ENCODE measurements at places on chromosomes 7 and 10.

DNA sequence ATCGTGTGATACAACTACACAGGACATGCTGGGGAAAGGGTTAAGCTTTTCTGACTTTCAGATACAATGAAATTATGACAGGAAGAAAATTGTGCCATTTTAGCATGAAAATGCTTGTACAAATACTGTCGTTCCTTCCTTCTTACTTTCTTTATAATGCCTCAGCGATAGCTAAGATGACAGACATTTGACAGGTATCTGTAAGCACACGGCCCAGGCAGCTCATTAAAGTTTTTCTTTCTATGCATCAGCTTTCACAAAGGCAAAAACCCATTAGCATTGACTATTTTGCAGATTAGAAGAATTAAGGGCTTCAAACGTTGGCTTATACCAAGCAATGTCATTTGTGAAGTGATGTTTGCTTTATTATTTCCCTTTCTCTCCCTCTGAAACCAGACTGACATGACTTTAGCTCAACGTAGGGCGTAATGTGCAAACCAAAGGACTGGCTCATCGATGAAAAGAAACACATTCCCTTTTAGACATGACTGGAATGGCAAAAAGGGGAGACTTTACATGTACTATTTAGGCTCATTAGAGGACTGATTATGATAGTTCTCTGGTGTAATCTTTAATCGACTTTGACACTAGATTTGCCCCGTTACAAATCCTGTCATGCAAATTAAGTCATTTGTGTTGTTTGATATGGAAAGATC lies 258.4 kb upstream of the SP8 start:
- no peak for DNase-seq

DNA sequence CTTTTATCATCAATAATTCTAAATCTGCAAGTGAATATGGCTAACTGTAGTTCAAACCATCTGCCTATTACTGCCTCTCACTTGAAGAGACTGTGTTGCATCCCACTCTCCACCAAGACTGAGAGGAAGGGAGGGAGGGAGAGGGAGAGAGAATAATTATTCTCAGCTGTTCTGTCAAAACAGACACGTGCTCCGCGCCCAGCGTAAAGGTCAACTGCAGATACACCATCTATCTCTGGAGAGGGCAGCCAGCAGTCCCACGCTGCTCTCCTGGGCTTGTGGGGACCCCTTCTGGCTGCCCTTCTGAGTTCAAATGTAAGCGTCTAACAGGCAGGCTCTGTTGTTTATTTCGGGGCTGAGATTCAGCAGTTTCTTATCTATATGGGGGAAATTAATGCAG lies 625.5 kb upstream of the GALNT17 start:
- DNase-seq: no peak

- DNase-seq: no peak
These were observed 36.9 kb downstream of the AKR1B1 start for GRCh38 chr7:134422008-134422407.

DNA sequence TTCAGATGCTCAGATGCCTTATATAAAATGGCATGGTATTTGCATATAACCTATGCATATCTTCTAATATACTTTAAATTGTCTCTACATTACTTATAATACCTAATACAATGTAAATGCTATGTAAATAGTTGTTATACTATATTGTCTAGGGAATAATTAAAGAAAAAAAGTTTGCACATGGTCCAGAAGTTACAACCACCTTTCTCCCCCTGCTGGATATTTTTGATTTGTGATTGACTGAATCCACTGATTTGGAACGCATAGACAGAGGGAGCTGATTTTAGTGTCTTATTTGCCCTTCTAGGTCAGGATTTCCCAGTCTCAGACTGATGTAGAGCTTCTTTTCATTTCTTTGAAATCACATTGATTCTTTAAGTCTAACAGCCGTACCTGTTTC lies 31.8 kb downstream of the MDFIC start:
- no peak for DNase-seq

DNA sequence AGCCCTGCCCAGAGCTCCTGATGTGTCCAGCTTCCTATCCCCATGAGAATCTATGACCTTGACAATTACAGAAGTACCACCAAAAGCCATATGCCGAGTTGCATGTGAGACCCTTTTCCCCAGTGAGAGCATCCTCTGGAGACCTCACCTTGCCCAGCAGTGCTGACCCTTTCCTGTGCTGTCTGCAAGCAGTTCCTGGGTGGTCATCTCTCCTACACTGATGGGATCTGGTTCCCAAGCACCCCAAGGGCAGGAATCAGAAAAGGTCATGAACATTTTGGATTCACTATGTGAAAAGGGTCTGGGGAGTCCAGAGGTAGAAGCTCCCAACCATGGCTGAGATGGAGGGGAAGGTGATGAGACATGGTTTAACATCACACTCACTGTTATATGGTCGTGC lies 18.2 kb downstream of the SFTPD start:
- no peak for DNase-seq

DNA sequence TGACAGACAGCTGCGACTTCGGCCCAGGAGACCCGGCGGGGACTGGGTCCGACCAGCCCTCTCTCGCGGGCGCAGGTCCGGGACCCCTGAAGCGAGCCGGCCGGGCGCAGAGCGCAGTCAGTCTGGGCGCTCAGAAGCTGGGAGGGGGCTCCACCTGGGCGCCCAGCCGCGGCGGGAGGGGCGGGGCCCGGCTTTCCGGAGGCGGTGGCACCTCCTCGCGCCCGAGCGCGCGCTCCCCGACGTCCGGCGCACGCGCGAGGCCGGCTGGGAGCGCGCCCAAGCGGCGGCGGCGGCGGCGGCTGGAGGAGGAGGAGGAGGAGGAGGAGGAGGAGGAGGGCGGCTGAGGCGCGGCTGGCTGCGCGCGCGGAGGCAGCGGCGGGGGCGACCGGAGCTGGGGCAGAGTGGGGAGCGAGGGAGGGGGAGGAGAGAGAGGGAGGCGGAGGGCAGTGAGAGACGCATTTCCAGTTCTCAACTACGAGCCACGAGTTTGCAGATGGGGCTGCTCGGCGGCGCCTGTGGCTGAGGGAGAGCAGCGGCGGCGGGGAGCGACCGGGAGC lies at the start of gene PALS2:
PALS2 (plus strand) TSS at position 456 of the 557 bp plus-strand sequence. CDS start 50,216 bp downstream, outside the sequence.
- peak; percentile 85 for DNase-seq
